IPS DF 19.7 (cell line): ENCODE measurements at places on chromosomes 3 and 15.

GRCh38 chr3:169384573-169384972 lies 278.9 kb downstream of the MECOM start:
- DNase-seq, result no peak

DNA sequence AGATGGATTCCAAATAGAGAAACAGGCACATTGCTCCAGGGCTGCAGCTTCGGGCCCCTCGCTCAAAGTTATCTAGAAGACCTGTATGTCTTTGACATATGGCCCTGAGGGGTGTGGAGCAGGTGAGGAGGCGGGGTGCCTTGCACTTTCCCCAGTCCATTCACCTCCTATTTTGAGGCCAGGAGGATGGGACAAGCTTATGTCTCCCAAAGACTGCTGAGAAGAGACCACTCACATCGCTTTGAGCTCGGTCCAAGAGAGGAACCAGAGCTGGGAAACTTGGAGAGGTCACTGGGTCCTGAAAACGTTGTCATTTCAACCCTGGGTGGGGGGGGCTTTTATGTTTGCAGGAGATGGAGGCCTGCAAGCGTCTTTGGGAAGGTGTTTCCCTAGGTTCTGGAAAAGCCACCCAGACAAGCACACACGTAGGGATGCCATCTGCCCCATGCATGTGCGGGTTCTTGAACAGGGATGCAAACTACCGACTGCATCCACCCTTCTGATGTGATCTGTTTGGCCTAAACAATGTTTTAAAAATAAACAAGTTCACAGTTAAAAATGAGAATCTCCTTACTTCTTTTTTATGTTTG lies 33.7 kb upstream of the SYNM start:
- no peak for DNase-seq

DNA sequence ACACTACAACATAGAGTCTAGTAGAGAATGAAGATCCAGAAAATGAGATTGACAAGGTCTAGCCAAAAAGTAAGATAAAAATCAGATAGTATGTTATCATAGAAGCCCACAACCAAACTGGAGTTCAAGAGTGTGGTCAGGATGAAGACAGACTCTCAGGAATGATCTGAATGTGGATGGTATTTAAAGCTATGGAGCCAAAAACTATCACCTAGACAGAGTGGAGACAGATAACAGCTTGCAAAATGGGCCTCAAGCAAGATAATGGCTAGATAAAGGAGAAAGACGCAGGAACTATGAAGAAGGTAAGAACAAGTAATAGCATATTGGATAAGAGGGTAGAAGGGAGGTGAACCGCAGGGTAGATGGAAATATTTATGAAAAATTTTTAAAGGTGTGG lies 35.4 kb downstream of the ZMAT3 start:
- DNase-seq, result no peak

DNA sequence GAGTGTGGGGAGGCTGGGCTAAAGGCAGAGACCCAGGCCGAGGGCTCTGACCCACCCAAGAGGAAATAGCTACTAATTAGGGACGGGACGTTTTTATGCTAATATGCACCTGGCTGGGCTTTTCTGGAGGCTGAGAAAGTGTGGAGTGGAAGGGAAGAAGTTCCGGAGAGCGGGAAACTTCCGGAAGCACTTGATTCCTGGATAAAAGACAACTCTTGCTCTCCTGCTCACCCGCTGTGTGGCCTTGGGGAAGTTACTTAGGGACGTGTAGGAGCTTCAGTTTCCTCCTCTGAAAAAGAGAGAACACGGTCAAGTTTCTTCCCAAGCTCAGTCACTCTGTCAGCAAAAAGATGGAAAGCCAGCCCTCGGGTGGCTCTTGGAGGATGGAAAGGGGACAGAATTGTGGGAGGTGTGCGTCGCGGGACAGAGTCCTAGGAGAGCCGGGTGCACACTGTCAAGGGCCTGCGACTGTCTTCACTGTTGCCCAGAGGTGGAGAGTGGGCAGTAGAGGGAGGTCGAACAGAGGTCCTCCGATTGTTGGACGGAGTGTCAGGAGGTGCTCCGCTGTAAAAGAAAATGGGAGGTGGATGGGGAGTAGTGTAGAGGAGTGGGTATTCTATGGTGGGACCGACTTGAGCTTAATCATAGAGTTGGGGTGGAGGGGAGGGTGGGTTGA lies 43.2 kb downstream of the EPHB3 start:
- peak; percentile 91 for DNase-seq

- DNase-seq, result no peak
Measured at GRCh38 chr3:5143464-5143863, 21.4 kb downstream of the ARL8B start.

DNA sequence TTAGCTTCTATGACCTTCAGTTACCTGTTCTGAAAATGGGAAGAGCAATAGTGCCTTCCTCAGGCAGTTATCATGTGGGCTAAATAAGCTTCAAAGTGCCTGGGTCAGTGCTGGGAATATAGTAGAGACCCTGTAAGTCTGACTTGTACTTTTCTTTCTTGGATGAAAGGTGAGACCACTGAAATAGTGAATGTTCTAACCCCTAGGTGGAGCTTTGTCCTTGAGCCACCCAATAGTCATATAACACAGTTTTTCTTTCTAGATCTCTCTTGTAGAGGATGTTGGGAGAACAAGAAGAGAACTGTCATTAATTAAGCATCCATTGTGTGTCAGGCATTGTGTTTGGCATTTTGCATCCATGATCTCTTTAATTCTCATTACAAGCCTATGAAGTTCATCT lies 13.0 kb upstream of the BFSP2 start:
- no peak for DNase-seq

DNA sequence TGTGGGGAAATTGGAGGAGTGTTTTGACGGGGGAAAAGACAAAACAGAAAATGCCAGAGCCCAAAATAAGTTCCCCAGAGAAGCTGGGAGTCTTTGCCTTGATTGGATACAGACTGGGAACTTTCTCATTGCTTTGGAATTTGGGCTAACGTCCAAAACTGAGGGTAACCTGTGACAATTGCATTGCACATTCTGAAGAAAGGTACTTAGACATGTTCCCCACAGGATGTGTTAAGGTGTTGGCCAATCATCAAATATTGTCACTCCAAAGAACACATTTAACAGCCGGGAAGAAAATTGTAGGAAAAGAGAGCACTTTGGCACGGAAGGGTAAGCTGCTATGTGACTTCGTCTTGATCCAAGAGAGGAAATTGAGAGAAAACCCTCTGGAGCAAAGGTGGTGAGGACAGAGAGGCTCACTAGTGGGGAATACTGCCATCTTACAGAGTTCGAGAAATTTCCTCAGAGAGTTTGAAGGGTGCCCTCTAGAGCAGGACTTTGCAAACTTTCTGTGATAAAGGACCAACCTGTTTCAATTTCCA lies 619.5 kb upstream of the TBL1XR1 start:
- no peak for DNase-seq

DNA sequence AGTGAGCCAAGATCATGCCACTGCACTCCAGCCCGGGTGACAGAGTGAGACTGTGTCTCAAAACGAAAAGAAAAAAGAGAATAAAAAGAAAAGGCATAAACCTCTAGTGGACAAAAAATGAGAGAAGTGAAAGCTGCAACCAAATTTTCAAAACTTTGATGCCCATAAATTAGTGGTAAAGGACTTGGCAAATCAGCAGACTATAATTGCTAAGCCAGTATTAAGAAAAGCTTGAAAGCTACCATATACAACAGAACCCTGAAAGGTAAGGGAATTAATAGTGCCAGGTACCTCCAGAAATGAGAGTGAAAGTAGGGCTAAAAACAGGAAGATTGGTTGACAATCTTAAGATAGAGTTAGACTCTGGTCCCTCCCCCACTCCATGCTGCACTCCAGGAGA lies 32.9 kb upstream of the SLC22A13 start:
- no peak for DNase-seq

GRCh38 chr15:76576523-76577279 lies 240.1 kb downstream of the ISL2 start:
- no peak for DNase-seq
